ENCODE measurements at places on chromosomes 16 and 17.

- DNase-seq = no peak
These were observed 3.6 kb upstream of the PHF12 start for GRCh38 chr17:28954886-28955285.

- no peak for DNase-seq
These were observed 15.7 kb upstream of the MTSS2 start for GRCh38 chr16:70701596-70701995.

DNA sequence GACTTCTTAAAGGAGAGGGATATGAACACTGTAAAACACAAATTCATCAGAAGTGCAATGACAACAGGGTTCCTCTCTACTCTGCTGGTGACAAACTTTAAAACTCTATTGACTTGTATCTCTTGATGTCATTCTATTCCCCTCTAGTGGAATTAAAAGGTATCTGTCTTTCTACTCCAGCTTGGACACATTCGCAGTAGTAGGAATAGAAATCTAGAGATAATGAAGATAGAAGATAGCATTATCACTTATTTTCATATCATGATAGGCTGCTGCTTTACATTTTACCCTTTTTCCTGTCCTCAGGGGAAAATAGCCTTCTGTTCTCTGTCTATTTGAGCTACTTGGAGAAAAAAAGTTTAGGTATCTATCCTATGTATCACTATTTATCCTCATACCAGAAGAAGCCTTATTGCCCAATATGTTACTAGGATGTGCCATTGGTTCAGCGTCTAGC is 209.6 kb upstream of the CACNG5 start:
- DNase-seq = peak; percentile 34

- DNase-seq = no peak
These were observed 20.2 kb downstream of the IL21R start for GRCh38 chr16:27421961-27422740.

GRCh38 chr16:79272141-79272577 is 328.4 kb downstream of the MAF start:
- no peak for DNase-seq

Measured in NCI-H1436 (cell line).